Activated T-helper 1 cell treated with Interleukin-2 at 50 U/mL for 16 hours (primary cell): ENCODE measurements at places on chromosomes 3 and 15.

- no peak for DNase-seq
These were observed 4.9 kb downstream of the ADCY5 start for GRCh38 chr3:123444023-123444422.

- DNase-seq = no peak
These were observed 561.4 kb downstream of the PYDC2 start for GRCh38 chr3:192022412-192022811.

- DNase-seq = no peak
These were observed 427.5 kb downstream of the PDCD6IP start for GRCh38 chr3:34225821-34226366.

- DNase-seq = no peak
These were observed 734.0 kb upstream of the NR2F2 start for GRCh38 chr15:95596496-95596895.

DNA sequence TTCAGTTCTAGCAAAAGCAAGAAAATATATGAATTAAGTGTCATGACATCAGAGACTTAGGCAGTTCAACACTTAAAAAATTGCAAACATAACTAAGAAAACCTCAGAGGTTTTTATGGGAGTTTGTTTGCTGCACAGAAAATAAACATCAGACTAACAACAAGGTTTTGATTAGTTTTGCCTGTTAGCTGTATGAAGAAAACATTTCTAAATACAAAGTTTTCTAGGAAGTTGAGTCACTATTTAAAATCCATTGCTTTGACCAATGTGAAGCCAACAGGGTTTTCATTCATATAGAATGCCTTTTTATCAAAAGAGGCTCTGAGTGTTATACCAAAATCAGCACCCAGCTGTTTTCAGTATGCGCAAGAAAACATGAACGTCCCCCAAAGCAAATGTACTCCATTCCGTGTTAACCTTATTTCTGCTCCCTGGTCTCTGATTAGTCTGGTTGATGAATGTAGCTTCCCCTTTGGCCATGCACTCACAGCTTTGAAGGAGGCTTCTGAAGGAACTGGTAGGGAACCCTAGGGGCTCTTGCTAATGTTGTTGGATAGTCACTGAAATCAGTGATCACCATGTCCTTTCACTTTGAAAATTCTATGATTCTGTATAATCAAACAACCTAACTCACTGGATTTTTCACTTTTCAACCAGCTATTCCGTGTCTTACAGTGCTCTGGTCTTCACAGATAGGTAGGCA lies 89.6 kb upstream of the TSEN2 start:
- DNase-seq = no peak

GRCh38 chr15:57510647-57511046 lies 81.1 kb upstream of the MYZAP start:
- DNase-seq = no peak
